Activated T-helper 17 cell treated with anti-CD3 and anti-CD28 coated beads, Interleukin-2, amount 50 U/mL, for 72 hours (primary cell): ENCODE measurements at places on chromosomes 1 and 21. TPM values are rescaled to one million over a fixed set of nuclear protein-coding genes. Genes with fewer than 3 reads are reported as not detected.

Gene FAM89A
- 17.2 TPM for total RNA-seq

Gene LCE2A
- total RNA-seq: not detected

DNA sequence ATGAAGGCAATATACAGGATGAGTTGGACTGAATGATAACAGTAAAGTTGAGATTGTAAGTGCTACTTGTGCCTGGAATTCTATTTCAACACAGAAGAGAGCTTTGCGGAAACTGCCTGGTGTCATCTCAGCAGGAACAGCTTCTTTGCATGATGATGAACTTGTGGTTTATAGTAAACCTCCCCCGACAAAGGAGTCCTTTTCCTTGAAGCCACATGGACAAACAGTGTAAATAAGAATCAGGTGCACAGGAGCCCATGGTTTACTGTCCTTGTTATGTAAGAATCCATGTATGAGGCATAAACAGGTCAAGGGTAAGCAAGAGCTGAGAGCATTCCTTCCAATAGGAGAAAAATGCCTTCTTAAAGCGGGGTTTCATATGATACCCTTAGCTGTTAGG is 66.2 kb downstream of the PCNX2 start:
- ATAC-seq: no peak

GRCh38 chr1:193079187-193079586 is 19.8 kb downstream of the RO60 start:
- no peak for ATAC-seq
